RCC 7860 (cell line): ENCODE measurements at places on chromosomes 2 and 18.

GRCh38 chr2:168380500-168380899 is 75.6 kb upstream of the CERS6 start:
- DNase-seq = no peak

- DNase-seq = no peak
Measured at GRCh38 chr2:101300164-101300563, 8.3 kb downstream of the RNF149 start.

- DNase-seq = no peak
Measured at GRCh38 chr2:45121236-45121927, 112.1 kb upstream of the SIX2 start.

- no peak for DNase-seq
Measured at GRCh38 chr18:3054780-3055179, 41.8 kb upstream of the LPIN2 start.

- DNase-seq = no peak
Measured at GRCh38 chr18:62760403-62760734, 45.0 kb downstream of the PHLPP1 start.

DNA sequence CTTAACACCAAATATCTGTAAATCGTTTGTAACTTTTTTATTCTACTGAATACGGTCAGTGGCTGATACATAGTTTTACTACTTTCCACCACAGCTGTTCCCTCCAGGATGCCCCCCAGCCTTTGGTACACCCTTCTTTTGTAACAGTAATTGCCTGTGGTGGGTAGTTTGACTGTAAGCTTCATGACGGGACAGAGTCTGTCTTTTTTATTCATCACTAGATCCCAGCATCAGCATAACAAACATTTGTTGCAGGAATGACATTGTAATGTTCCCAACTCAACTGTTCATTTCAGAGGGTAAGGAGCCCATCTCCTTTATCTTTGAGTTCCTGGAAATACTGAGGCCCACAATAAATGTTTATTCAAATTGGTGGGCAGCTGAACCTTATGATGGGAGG is 67.5 kb downstream of the MBOAT2 start:
- DNase-seq = no peak

GRCh38 chr2:17879137-17879912 is 858 bp downstream of the KCNS3 start:
- DNase-seq = peak; percentile 76

- DNase-seq = no peak
Measured at GRCh38 chr2:221486106-221486505, 86.0 kb downstream of the EPHA4 start.

- DNase-seq = peak; percentile 52
Measured at GRCh38 chr2:230777721-230778120, 65.1 kb downstream of the CAB39 start.

DNA sequence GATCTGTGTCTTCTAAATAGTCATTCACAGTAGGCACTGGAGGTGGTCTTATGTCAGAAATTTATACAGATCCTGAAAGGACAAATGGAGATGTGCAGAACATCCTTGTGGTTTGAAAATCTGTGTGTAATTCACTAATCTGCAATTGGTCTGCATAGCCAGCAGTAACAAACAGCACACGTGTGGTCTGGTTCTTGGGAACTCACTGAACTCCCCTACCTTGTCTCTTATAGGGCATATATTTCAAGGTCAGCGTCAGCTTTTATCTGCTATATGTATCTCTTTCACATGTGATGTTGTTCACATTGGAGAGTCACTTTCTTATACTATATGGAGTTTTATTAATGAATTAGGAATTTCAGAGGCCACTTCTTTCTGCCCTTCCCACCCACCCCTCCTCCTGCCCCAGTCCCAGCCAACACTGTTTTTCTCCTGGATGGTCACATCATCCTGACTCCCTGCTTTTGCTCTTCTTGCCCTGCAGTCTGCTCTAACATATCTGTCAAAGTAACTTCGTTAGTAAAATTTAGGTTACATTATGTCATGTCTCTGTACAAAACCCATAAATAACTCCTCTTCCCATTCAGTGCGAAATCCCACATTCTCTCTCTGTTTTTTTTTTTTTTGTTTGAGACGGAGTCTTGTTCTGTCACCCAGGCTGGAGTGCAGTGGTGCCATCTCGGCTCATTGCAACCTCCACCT is 35.4 kb upstream of the CABYR start:
- no peak for DNase-seq

DNA sequence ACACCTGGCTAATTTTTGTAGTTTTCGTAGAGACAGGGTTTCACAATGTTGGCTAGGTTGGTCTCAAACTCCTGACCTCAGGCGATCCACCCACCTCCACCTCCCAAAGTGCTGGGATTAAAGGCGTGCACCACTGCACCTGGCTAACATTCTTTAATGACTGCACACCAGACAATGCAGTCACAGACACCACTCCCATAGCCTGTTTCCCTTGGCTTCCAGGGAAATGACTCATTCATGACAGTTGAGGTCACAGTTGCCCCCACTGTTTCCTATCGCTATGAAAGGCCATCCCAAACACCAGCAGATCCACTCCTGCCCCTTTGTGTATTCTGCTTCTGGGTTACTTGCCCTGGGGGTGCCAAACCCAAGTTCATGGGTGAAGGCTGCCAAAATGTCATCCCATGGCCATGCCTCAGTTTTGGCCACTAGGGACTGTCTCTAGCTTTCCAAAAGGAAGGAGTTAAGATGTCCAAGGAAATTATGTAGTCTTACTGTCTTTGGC is 8.7 kb downstream of the CHMP1B start:
- DNase-seq = peak; percentile 87

DNA sequence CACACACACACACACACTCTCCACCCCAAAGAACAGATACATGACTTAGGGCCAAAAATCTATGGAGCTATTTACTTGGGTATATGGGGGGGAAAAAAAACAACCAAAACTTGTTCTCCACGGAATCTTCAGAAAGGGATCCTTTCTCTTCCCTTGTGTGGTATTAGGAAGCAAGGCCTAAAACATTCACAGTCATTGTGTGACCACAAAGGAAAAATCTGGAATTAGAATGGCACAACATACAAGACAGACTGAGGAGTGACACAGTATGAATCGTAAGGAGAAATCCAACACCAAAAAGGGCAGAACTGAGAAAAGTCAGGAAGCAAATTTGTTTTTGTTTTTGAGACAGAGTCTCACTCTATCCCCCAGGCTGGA is 70.3 kb downstream of the ASXL2 start:
- no peak for DNase-seq

DNA sequence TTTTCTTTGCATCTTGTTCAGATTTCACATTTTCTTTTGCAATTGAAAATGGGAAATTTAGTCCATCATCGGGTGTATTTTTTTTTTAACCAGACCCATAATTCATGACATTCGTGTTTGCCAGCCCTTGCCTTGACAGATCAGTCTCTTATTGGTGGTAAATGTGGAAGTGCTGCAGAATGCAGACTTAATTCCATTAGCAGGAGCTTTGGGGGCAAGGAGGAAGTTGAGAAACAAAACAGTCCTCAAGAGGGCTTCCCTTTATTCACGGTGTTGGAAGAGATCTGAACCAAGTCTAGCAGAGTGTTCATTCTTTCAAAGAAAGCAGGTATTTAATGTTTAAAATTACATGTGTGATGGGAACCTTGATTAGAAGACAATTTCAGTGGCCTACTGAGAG is 16.6 kb upstream of the RPE start:
- DNase-seq = no peak

DNA sequence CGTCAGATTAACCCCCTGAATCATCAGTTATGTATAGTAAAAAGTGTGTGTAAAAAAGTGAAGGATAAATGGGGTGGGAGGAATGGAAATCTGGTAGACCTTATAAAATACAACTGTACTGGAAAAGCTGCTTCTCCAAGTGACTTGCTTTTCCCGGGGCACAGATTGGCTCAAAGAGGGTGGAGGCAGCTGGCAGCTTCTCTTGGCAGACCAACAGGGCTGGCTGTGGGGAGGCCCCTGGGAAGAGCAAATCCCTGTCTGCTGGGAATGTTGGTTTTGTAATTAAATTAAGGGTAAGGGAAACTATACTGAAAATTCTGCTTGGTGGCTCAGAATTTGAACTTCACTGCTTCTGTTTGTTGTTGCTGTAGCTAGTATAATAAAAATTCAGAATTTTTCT is 154.2 kb upstream of the DLX2 start:
- no peak for DNase-seq

GRCh38 chr18:58152891-58153290 is 108.9 kb downstream of the NEDD4L start:
- DNase-seq = no peak

DNA sequence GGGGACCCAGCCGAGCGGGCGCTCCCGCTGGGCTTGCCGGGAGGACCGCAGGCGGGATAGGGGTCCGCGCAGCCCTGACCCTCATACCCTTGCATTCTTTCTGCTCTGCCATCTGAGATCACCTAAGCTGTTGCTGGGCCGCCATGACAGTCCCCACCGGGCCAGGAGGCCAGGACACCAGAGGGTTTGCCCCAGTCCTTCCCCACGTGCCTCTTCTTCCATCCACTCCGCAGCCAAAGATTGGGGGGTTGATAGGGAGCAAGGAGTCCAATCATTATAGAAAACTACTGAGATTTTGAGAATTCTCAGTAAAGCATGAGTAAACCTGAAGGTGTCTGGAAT is 453 bp upstream of the GRB14 start:
- no peak for DNase-seq

DNA sequence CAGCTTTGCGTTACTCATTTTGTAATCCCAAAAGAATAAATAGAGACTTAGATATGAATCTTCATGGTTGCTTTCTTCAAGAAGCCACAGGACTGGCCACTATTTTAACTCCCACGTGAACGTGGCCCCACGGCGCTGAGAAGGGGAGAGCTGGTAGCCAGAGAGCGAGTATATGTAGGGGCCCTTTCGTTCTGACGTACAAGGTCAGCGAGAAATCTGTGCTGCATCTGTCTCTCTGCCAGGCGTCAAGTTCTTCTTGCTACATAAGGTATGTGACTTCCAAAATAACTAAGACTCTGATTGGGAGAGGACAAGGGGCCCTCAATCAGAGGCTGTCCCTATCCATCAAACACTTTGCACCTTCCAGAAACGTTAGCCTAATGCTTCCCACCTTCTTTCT is 149.2 kb downstream of the PLEKHA3 start:
- DNase-seq = no peak

- DNase-seq = no peak
Measured at GRCh38 chr2:154280543-154280942, 408.8 kb downstream of the GALNT13 start.

DNA sequence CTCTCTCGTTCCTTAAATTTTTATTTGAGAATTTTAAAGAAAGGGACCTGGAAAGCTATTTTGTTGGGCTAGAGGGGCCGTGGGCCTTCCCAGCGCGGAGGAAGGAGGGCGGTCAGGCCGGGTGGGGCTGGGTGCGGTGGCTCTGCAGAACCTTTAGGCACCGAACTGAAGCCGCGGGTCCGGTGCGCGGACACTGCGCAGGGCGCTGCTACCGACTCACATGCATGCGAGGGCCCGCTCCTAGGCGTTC is 1.6 kb upstream of the TWIST2 start:
- DNase-seq = no peak

DNA sequence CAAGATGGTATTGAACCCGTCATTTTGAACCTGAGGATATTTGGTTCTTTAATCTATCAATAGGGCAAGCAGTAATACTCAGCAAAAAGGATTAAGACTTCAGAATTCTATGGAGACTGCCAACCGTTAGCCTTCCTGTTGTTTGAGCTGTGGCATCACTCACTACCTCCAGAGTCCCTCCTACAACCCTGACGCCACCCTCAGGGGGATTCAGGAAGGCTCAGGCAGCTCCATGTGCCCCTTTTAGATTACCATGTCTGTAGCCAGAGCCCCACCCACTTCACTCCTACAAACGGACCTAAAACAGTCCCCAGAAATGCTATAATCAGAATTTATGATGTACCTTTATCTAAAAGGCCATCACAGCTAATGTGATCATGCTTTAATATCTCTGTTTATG is 172.9 kb downstream of the EPHA4 start:
- DNase-seq = no peak

- no peak for DNase-seq
Measured at GRCh38 chr2:130328710-130329109, 14.0 kb upstream of the IMP4 start.

DNA sequence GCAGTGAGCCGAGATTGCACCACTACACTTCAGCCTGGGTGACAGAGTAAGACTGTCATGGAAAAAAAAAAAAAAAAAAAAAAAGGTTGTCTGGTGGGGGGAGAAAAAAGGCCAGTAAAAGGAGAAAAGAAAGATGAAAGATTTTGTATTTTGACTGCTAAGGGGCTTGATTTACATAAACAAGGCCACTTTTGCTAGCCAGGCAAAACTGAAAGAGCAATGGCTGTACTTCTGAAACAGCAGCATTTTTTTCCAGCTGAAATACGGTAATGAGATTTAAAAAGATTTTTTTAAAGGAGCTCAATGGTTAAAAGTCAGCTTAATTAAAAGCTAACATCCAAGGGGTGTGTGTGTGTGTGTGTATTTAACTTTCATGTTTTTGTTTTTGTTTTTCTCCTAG is 11.3 kb upstream of the OXER1 start:
- DNase-seq = no peak

DNA sequence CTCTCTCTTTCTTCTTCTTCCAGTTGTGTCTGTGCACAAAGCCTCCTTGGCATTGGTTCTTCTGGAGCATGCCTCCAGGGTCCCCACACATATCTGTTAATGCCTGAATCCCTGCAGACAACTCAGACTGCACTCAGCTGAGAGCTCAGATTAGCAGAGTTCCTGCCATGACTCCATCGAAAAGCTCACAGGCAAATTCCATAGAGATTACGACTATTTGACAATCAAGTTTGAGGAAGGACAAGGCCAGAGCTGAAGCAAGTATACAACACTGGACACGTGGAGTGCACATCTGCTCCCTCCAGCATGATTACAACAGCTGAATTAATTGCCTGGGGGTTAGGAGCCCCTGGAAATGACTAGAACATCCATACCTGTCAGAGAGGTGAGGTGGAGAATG is 190.7 kb downstream of the INSIG2 start:
- DNase-seq = no peak

- DNase-seq = no peak
Measured at GRCh38 chr2:60528281-60529020, 25.0 kb downstream of the BCL11A start.

GRCh38 chr18:48770243-48770642 is 180.5 kb downstream of the SMAD7 start:
- no peak for DNase-seq

- no peak for DNase-seq
Measured at GRCh38 chr2:203659331-203660049, 46.9 kb upstream of the CD28 start.

GRCh38 chr18:22169889-22170420 is 566 bp downstream of the GATA6 start:
- DNase-seq = peak; percentile 41
